ENCODE measurements at places on chromosomes 5 and 9.

DNA sequence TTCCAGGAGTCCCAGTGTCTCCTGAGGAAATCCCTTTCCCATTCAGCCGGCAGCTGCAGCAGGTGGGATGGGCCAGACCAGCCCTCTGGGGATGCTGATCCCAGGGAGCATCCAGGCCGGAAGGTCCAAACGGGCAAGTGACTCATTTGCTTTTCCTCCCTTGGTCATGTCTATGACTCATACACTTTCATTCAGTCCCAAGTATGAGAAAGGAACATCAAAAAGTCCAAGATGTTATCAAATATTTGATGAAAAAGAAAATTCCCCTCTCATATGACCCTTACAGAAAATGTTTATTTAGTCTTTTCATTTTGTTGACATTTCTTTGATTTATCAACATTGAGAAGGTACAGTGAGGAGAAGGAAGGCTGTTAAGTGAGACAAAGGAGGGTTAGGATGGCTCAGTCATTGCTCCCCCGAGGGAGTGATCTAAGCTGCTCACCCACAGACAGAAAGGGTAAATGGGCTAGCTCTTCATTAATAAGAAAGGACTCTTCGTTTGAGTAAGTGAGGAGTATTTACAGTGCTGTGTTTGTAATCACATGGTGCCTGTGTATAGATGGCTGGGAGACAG lies 117.6 kb upstream of the ANKRD55 start:
- DNase-seq: no peak

- no peak for DNase-seq
Measured at GRCh38 chr5:57844410-57844809, 361.8 kb upstream of the ACTBL2 start.

DNA sequence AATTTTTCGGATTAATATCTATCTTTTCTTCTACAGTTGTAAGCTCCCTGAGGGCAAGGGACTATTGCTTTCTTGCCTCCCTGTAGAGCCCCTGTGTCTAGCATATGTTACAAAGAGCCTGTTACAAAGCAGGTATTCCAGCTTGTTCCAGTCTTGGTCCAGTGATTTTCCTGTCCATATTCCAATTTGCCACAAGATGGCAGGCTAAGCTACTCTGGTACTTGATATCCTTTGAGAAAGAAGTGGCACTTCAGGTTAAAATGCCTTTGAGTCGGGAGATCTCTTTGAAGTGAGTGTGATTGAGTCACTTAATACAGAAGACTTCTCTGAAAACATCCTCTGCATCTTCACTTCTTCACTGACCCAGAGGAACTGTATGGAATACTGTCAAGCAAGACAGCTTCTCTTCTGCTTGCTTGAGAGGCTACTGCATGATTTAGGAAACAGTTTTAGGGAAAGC lies 24.5 kb downstream of the CAVIN4 start:
- DNase-seq: no peak

- no peak for DNase-seq
Measured at GRCh38 chr5:82975812-82976211, 101.4 kb downstream of the TMEM167A start.
